ENCODE measurements at places on chromosomes 4 and X. TPM values are rescaled to one million over a fixed set of nuclear protein-coding genes. Genes with fewer than 3 reads are reported as not detected.

The ZXDA gene
- polyA plus RNA-seq, result 3.0 TPM

The UGT2B17 gene
- polyA plus RNA-seq, result not detected

The ZCCHC12 gene
- 0.70 TPM for polyA plus RNA-seq

The SOWAHD gene
- polyA plus RNA-seq, result 0.61 TPM

The ZNF711 gene
- 35.8 TPM for polyA plus RNA-seq

The DNASE1L1 gene
- polyA plus RNA-seq, result 29.4 TPM

The LRRC66 gene
- 0.82 TPM for polyA plus RNA-seq

The ODAPH gene
- polyA plus RNA-seq, result not detected

The ADH1A gene
- polyA plus RNA-seq, result 0.90 TPM

The CENPVL1 gene
- not detected for polyA plus RNA-seq

The SYNPO2 gene
- 193 TPM for polyA plus RNA-seq

The GLOD5 gene
- not detected for polyA plus RNA-seq

The BTK gene
- 2.9 TPM for polyA plus RNA-seq

The INTU gene
- polyA plus RNA-seq, result 11.1 TPM

The STARD8 gene
- 12.4 TPM for polyA plus RNA-seq

The FGF16 gene
- 2.4 TPM for polyA plus RNA-seq

The PAGE5 gene
- not detected for polyA plus RNA-seq

The TMSB15A gene
- 12.4 TPM for polyA plus RNA-seq

The ESX1 gene
- polyA plus RNA-seq, result not detected

The LARP1B gene
- polyA plus RNA-seq, result 23.9 TPM

The QRFPR gene
- 2.3 TPM for polyA plus RNA-seq

The PPAT gene
- 12.5 TPM for polyA plus RNA-seq

The HMX1 gene
- polyA plus RNA-seq, result 0.11 TPM

The NSUN7 gene
- polyA plus RNA-seq, result 1.5 TPM

The ANXA3 gene
- polyA plus RNA-seq, result 12.3 TPM

The PCDH18 gene
- 57.2 TPM for polyA plus RNA-seq

The RHOXF2B gene
- not detected for polyA plus RNA-seq

The GUCY1B1 gene
- 25.0 TPM for polyA plus RNA-seq

The CHST7 gene
- 4.4 TPM for polyA plus RNA-seq

The FGFR3 gene
- 13.7 TPM for polyA plus RNA-seq

The ZFX gene
- 31.9 TPM for polyA plus RNA-seq

The P2RY10 gene
- polyA plus RNA-seq, result 1.4 TPM

The TMEM144 gene
- polyA plus RNA-seq, result 3.2 TPM

The GABRQ gene
- polyA plus RNA-seq, result 1.1 TPM

The CFAP47 gene
- polyA plus RNA-seq, result not detected

The PFKFB1 gene
- polyA plus RNA-seq, result 0.27 TPM

The SMIM31 gene
- polyA plus RNA-seq, result not detected

The CXCR3 gene
- not detected for polyA plus RNA-seq

The BTC gene
- 4.8 TPM for polyA plus RNA-seq

The RS1 gene
- not detected for polyA plus RNA-seq

The WNK3 gene
- polyA plus RNA-seq, result 2.4 TPM

The PPP4R3C gene
- not detected for polyA plus RNA-seq

The ABCG2 gene
- polyA plus RNA-seq, result 3.1 TPM

The NXF2 gene
- polyA plus RNA-seq, result not detected

The KLKB1 gene
- 0.46 TPM for polyA plus RNA-seq

The FHIP1A gene
- 12.4 TPM for polyA plus RNA-seq

The DRD5 gene
- polyA plus RNA-seq, result 0.56 TPM

The ZCCHC18 gene
- 3.1 TPM for polyA plus RNA-seq

The TCEAL4 gene
- polyA plus RNA-seq, result 97.5 TPM

Data from muscle of back (tissue), 13 donors.